Keratinocyte (primary cell): ENCODE measurements at places on chromosomes 7 and 10.

DNA sequence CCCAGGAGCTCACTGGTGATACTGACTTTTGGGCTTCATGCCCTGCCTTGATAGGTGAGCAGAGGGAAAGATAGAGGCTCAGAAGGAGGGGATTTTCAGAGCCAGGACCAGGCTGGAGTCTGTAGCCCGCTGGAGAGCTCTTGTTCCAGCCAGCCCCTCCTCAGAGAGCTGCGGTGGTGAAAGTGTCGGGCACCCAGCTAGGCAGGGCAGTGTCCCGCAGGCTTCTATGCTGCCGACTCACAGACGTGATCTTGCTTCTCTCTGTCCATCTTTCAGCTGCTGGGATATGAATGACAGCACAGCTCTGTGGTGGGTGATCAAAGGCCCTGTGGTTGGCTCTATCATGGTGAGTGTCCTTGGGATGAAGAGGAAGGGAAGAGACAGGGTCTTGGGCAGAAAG, 35.2 kb downstream of the ADCYAP1R1 start:
- H3K4me1 ChIP-seq: no peaks in the 10 kb centered on the region
- no peak for DNase-seq
- H3K36me3 ChIP-seq: no peaks in the 10 kb centered on the region
- H3K27me3 ChIP-seq: peaks cover 7% of the 10 kb centered on the region
- no peak overlapping the region for H3K27ac ChIP-seq

- peaks cover 4% of the 10 kb centered on the region for H3K27me3 ChIP-seq
- no peak overlapping the region for H3K27ac ChIP-seq
- no peaks in the 10 kb centered on the region for H3K36me3 ChIP-seq
- no peak for DNase-seq
Observed at GRCh38 chr10:11678074-11678793, 63.9 kb upstream of the ECHDC3 start.

GRCh38 chr10:103458720-103459119, at the start of gene CALHM1:
TSS of gene CALHM1 (minus strand) at chr10:103458900. CDS start at chr10:103458751, 149 bp downstream.
- no peaks in the 10 kb centered on the region for H3K4me1 ChIP-seq
- H3K27ac ChIP-seq: no peak within 1 kb of the TSS
- peaks cover 5% of the 10 kb centered on the region for H3K27me3 ChIP-seq

GRCh38 chr7:83547526-83547925, 101.4 kb downstream of the SEMA3E start:
- H3K36me3 ChIP-seq: no peaks in the 10 kb centered on the region
- no peak overlapping the region for H3K4me3 ChIP-seq
- DNase-seq: no peak
- H3K27me3 ChIP-seq: no peaks in the 10 kb centered on the region
- peaks cover 12% of the 10 kb centered on the region for H3K4me1 ChIP-seq

GRCh38 chr10:66637273-66638036, 288.4 kb upstream of the LRRTM3 start:
- H3K4me1 ChIP-seq: no peaks in the 10 kb centered on the region
- H3K36me3 ChIP-seq: no peaks in the 10 kb centered on the region
- no peak for DNase-seq
- no peaks in the 10 kb centered on the region for H3K27me3 ChIP-seq
- no peak overlapping the region for H3K4me3 ChIP-seq

- H3K4me3 ChIP-seq: no peak overlapping the region
- no peaks in the 10 kb centered on the region for H3K27me3 ChIP-seq
- no peaks in the 10 kb centered on the region for H3K4me1 ChIP-seq
- no peak for DNase-seq
- H3K36me3 ChIP-seq: no peaks in the 10 kb centered on the region
- no peak overlapping the region for H3K27ac ChIP-seq
Observed at GRCh38 chr7:79245623-79246249, 207.7 kb downstream of the MAGI2 start.

DNA sequence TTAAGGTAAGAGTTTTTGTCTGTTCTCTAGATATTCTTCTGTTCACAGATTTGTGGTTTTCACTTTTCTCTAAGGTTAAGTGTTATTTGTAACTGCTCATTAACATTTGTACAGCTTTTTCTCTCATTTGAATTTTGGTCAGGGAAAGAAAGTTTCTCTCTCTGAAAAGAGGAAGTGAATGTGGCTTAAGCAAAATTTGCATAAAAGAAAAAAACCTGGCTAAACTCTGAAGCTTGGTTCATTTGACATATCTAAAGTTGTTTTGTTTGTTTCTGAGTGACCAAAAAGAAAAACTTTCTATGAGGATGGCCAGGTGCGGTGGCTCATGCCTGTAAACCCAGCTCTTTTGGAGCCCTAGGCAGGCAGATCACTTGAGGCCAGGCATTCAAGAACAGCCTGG, 22.0 kb upstream of the SLC26A4 start:
- no peaks in the 10 kb centered on the region for H3K4me1 ChIP-seq
- no peaks in the 10 kb centered on the region for H3K27me3 ChIP-seq
- no peak for DNase-seq
- no peaks in the 10 kb centered on the region for H3K36me3 ChIP-seq
- H3K27ac ChIP-seq: no peak overlapping the region

DNA sequence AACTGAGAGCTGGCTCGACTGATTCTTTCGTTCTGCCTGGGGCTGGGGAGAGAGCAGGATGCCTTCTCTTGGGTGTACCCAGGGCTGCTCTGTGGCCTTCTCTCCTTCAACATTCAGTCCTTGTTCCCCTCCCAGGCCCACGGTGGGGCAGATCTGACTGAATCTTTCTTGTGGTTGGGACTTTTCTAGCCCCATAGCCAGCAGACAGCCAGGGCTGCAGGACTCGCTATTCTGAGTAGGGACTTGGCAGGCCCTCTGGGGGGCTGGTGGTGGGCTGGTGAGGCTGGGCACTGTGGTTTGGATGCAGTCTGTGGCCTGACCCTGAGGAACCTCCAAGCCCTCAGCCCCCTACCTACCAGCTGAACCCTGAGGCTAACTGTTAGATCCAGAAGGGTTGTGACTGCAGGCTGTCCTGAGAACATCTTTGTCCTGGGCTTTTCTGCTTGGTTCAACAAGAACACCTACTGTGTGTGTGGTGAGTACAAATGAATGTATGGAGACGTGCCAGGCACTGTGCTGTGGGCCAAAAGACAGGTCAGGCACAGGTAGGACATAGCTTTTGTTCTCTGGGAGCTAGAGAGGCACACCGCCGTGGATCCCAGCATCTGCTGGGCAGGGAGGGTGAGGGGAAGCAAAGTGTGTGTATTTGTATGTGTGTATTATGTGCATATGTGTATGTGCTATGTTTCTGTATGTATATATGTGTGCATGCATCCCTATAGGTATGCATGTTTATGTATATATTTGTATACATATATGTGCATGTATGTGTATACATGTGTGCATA, 2.1 kb upstream of the PALD1 start:
- H3K4me3 ChIP-seq: no peak overlapping the region
- peaks cover 36% of the 10 kb centered on the region for H3K4me1 ChIP-seq
- H3K27ac ChIP-seq: no peak overlapping the region
